Suppressor macrophage treated with lipopolysaccharide for 4 hours (primary cell): ENCODE measurements at places on chromosomes 4 and X.
A peak's percentile ranks its signal among the peaks of the same experiment; 100 is the strongest.

- DNase-seq = peak; percentile 38
Observed at GRCh38 chrX:153635788-153636668, 11.0 kb upstream of the DUSP9 start.

DNA sequence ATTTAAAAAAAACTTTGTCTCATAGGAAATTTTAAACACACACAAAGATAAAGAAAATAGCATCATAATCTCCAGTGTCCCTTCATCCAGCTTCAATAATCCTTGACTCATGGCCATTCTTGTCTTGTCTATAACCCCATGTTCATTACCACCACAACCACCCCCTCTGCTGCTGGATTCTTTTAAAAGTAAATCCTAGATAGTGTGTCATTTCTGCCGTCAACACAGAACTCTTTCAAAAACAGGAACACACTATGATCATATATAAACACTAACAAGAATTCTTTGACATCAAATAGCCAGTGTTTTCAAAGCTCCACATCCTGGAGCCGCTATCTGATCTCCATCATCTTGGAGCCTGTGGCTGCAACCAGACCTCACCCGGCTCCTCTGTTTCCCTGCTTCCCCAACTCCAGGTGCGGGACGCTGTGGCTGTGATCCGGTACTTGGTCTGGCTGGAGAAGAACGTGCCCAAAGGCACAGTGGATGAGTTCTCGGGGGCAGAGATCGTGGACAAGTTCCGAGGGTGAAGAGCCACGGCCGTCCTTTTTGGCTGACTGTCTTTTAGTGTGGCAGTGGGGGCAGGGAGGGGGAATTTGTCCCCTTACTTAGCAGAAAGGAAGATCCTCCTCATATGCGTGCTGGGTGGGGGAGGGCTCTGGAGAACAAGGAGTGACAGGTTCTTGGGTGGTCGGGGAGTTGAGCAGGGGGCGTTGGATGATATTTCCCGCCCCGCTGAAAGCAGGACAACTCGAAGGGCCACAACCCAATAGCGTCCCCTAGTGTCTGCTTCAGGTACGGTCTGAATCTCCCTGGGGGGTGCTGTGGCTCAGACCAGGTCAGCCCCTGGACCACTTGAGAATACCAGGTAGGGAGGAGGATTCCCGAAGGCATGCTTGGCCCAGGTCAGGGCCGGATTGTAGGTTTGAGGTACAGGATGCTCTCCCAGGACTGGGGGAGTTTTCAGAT, 15.6 kb downstream of the XPNPEP2 start:
- peak; percentile 40 for DNase-seq

GRCh38 chrX:132219343-132219768, at the start of gene RAP2C:
Gene RAP2C, minus strand, starts transcription at chrX:132219447. Its CDS starts 2,179 bp downstream, at chrX:132217268.
- DNase-seq = peak; percentile 79

GRCh38 chr4:106277140-106277675, 38.8 kb downstream of the TBCK start:
- no peak for DNase-seq

- peak; percentile 27 for DNase-seq
Observed at GRCh38 chr4:153156263-153156662, 48.0 kb upstream of the TRIM2 start.

GRCh38 chr4:15654593-15655222, 449 bp downstream of the FBXL5 start:
- peak; percentile 57 for DNase-seq

GRCh38 chr4:150867148-150867547, 147.9 kb downstream of the LRBA start:
- peak; percentile 92 for DNase-seq

- no peak for DNase-seq
Observed at GRCh38 chrX:155215443-155216178, 649 bp upstream of the VBP1 start.

- DNase-seq = no peak
Observed at GRCh38 chr4:154822775-154823174, 41.7 kb downstream of the RBM46 start.

- no peak for DNase-seq
Observed at GRCh38 chrX:73562458-73562857, 539 bp upstream of the CHIC1 start.

GRCh38 chr4:101244349-101244748, 103.0 kb downstream of the PPP3CA start:
- no peak for DNase-seq

DNA sequence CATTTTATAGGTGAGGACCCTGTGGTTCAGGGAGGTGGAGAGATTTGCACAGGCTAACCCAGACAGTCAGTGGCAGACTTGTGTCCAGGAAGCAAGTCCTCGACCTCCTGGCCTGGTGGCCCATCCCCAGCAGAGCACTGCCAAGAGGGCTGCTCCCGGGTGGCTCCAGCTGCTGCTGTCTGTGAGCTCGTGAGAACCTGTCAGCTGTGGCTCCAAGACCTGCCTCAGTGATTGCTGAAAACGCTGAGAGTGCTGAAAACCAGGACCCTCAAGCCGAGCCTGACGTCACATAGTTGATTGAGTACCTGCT, 74.2 kb downstream of the RTL9 start:
- no peak for DNase-seq

GRCh38 chrX:115602729-115603389, 41.9 kb downstream of the PLS3 start:
- DNase-seq = no peak

- DNase-seq = peak; percentile 44
Observed at GRCh38 chrX:2691543-2692220, 587 bp downstream of the CD99 start.

DNA sequence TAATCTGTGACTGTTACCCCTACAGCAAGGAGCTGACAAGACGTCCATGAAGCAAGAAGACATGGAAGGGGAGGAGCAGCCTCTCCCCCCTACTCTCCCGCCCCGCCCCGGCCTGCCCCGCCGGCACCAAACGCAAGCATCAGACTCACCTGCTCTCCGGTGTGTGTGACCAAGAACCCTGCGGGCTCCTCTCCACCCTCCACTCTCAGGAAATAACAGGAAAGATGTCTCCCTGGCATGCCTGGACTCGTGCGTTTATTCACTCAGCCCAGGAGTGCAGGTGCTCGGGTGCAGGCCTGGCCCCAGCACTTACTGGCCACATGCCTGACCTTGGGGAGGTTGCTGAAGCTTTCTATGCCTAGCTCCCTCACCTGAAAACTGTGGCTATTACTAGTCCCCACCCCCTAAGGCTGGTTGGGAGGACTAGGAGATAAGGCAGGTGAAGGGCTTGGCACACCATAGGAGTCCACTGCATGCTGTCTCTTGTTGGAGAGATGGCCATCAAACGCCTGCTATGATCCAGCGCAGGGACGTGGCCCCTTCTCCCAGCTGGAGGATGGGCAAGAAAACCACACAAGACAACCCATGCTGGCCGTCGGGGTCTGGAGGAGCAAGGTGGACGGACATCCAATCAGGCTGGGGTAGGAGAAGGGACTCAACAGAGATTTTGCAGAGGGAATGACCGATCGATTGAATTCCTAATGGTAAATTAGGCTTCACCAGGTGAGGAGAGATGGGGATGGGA, 34.9 kb upstream of the CLDN24 start:
- DNase-seq = no peak

DNA sequence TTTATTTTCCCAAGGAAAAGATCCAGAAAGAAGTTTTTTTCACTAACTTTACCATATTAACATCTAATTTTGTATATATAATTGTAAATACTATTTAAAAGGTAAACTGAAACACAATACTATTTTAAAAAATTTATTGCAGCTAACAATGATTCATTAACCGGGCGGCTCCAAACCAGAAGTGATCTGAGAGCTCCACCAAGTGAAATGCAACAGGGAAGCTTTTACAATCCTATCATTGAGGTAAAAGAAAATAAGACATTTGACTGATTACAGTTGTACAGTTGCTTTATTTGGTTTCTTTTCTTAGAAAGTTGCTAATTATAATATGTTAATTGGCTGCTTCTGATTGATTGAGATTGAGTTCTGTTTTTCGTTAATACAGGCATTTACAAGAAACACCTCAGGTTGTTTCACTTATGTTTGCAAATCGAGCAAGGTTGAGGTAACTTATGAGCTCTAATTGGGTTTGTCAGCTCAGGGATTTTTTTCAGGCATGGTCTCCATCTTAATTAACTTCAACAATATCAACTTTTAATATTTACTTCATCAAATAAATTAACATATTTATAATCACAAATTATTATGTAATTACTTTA, 220.2 kb upstream of the UGT8 start:
- no peak for DNase-seq

DNA sequence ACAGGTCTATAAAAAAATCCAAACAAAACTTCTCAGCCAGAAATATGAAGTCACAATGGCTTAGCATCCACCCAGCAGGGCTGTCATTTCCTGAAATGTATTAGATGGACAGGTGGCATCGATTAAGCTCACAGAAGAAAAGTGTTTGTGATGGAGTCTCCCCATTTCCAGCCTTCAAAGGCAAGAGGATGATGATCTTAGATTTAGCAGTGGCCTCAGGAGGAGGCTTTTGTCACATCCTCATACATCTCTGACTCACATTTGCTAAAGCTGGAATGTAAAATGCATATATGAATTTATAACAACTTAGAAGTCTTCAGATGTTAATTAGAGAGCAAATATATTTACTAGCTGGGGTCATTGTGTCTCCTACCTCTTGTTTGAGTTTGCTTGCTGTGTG, 441.9 kb downstream of the SPRY1 start:
- no peak for DNase-seq

- DNase-seq = no peak
Observed at GRCh38 chr4:79609817-79610216, 201.8 kb upstream of the GK2 start.

- no peak for DNase-seq
Observed at GRCh38 chr4:186813377-186814068, 89.9 kb upstream of the FAT1 start.

DNA sequence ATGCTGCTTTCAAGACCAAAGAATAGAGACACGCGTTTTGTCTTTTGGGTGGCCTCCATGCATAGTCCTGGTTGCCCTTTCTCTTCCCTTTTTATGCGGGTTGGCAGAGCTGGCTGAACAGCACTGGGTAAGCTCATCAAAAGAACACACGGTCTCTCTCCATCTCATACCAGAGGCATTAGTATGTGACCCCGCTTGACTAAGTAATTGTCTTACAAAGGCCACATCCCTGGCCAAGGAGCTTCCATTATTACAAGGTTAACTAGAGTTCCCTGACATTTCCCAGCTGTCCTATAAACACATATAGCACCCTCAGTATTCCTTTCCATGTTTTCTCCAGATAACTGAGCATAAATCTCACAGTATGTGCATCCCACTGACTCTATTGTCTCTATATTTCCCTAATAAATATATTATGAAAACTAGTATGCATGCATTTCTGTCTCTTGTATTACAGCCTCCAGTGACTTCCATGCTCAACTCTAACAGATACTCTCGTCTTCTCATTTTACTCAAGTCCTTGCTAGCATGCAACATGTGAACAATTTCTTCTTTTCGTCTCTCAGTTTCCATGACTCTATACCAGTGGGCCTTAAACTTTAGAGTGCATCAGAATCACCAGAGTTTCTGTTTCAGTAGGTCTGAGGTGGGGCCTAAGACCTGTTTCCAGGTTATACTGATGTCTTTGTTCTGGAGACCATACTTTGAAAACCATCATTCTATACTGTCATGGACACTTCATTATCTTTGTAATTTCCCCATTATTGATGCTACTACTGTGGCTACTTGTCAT, 247.7 kb upstream of the ARSJ start:
- no peak for DNase-seq

DNA sequence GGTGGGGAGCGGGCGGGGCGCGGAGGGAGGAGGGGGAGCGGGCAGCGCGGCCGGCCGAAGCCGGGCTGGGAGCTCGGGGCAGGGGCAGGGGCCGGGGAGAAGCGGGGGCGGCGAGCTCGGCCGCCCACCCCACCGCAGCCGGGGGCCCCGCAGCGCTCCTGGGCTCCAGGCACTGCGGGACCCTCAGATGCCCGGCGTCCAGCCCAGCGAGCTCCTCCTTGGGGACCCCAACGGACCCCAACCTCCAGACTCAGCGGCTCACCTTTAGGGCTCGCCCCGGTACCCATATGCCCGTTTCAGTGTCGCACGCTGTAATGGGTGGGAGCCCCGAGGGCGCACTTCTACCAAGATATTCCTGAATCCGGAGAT, 357 bp upstream of the ADGRG2 start:
- no peak for DNase-seq

GRCh38 chr4:148344941-148345340, 97.3 kb downstream of the NR3C2 start:
- no peak for DNase-seq

DNA sequence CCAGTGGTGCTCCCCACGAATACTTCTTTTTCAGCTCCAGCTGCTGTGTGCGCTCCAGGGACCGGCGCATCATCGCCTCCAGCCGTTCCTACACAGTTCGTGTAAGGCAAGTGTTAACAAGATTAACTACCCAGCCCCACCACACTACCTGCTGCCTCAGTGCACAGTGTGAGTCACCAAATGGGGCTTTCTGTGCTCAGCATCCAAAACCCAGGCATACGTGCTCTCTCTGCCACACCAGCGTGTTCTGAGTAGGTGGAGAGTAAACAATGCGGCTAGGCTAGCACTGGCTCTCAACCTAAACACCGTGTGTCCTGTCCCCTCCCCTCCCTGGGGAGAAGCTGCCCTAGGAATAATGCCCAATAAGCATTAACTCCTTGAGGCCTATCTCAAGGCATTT, 60.0 kb downstream of the MAP7D2 start:
- DNase-seq = no peak

DNA sequence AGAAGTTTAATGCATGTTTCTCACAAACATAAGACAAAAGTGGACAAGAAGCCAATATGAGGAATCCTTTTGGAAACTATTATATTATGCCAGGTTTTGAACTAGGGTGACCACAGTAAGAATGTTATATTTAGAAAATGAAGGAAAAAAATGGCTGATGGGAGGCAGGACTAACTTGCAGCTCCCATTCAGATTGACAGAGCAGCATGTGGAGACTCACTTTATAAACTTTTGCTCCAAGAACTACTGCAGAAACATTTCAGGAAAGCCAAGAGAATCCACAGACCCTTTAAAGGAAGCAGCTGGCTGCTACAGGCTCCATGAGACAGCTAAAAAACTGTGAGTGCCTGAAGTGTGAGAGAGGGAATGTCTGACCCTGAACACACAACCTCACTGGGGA, 738.6 kb upstream of the GRIA3 start:
- DNase-seq = no peak

DNA sequence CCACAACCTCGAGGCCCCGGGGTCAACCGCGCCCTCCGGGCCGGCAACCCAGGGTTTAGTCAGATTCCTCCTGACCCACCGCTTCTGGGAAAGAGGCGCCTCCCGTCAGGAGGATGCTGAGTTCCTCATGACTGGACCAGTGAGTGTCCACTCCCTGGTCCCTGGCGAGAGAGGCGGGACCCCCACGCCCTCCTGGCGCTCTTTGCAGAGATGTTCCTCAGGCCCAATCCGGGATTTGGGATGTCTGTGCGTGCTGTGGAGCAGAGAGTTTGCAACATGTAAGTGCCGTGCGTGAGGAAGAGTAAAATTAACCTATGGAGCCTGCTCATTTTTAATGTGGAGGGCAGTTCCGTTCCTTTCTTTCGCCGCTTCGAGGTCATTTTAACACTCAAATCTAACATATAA, 824 bp upstream of the UGDH start:
- DNase-seq = peak; percentile 92

DNA sequence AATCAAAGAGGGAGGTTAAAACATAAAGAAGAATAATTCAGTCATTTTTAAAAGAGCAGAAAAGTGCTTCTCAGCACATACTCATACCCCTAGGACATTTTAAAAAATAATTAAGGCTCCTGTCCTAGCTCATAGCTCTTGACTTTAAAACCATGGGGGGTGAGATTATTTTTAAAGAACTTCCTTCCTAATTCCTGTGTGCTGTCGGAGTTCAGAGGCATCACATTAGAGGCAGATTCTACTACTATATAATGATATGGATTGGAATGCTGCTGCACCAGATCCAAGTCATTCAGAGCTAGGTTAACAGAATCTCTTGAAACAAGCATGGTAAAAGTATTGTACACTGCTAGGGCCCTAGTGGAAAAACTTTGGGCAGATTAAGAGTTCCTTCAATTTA, 456.5 kb upstream of the ADGRL3 start:
- no peak for DNase-seq
